ENCODE measurements at places on chromosomes 13 and 19.

DNA sequence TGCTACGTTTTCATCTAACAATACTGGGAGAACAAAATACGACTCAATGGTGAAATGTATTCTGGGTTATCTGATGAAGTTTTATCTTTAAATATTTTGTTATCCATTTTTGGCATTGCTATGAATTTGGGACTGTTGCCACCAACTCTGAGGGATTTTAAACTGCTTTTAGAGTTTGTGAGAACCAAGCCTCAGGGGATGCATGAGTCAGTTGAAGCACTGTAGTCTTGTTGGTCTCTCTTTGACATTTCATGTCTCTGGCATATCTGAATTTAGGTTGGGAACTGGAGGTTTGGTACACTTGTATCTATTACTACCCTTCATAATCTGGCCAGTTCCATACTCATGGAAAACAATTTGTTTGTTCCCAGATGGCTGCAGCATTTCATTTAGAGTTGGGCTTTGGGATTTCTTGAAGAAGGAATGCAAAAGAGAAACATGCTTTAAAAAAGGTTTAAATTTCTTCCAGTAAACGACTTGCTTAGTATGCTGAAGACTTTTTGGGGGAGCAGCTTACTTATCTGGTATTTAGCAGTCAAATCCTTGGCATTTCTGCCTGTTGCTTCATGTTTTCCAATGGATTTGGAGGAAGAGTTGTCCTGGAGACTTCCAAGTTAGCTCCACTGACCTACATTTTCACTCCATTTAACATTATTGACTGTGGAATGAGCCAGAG is 28.9 kb downstream of the ARHGEF7 start:
- DNase-seq, result no peak

GRCh38 chr13:24995225-24995804 is 100.6 kb upstream of the PABPC3 start:
- peak; percentile 14 for DNase-seq

GRCh38 chr13:50629497-50629896 is 214.0 kb downstream of the DLEU7 start:
- DNase-seq, result no peak

DNA sequence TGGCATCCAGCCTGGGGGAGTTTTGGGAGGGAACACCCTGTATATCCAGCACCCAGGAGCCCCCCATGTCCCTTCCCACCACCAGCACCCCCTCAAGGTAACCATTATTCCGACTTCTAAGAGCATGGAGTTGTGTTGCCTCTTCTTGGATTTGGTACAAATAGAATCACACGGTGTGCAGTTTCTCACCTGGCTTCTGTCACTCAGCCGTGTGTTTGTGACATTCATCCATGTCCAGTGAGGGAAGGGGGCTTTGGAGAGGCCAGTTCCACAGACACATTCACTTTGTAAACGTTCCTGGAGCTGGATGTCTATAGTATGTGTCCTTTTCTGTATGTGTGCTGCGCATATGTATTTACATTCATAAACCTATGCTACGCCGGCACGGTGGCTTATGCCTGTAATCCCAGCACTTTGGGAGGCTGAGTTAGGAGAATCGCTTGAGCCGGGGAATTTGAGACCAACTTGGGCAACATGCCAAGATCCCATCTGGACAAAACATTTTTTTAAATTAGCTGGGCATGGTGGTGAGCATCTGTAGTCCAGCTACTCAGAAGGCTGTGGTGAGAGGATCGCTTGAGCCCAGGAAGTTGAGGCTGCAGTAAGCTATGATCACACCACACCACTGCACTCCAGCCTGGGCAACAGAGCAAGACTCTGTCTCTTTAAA is 36.6 kb downstream of the MYH14 start:
- DNase-seq, result no peak

- DNase-seq, result no peak
Measured at GRCh38 chr13:104837756-104838155, 1697.7 kb downstream of the EFNB2 start.

DNA sequence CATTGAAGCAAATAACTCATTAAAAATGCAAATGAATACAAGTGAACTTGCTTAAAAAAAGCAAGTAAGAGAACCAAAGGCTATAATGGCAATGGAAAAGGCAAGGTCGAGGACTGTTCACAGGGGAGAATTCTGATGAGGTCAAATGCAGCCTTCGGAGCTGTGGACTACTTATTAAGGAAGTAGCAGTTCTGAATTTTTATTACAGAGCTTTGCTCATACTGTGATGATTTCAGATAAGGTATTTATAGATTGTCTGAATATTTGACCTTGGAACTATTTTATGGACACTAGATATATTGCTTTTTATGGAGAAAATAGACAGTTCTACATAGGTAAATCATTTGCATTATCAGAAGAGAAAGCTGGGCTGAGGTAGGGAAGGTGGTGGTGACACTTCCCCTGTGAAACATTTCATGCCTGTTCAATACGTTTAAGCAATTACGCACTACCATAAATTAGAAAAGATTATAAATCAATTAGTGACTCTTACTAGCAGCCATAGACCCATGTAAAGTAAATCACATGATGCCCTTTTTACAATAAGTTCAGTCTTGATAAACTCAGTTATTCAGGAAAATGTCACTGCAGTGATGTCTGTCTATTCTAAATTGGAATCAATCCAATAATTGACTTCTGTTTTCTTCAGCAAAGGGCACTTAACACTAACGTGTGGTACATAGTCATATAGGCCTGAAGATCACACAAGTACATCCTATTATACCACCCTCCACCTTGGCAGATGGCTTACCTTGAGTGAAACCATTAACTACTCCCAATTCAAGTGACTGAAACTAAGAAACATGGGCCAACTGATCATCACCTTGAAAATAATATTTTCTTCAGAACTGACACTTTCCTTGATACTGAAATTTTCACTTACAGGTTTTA is 260.0 kb downstream of the KLF12 start:
- DNase-seq, result no peak

DNA sequence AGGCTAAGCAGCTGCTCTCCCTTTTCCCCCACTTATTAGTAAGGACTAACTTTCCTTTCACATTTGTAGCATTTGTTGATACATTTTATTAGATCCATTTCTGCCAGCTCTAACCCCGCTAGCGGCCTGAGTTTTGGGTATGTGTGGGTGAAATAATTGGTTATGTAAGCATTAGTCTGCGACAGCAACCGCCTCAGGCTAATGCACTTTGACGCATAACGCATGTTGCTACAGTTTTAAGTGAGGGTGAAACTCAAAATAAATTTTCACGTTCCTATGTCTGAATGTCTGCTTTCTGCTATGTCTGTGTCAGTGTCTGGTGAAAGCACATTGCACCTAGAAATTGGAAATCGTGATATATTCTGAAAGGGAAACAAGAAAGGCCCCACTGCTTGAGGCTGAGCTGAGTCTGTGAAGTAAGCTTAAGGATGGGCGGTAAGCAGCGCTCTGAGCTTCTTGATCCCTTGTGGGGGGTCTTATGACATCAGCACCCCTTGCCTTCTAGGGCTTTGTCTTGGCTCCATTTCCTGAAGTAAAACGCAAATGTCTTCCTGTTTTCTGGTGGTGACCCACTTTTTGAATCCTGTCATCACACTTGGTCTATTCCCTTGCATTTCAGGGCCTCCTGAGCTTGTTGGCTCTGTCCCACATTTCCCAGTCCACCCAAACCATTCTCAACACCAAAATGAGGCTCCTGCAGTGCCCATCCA is 648.3 kb upstream of the ARGLU1 start:
- DNase-seq, result no peak

DNA sequence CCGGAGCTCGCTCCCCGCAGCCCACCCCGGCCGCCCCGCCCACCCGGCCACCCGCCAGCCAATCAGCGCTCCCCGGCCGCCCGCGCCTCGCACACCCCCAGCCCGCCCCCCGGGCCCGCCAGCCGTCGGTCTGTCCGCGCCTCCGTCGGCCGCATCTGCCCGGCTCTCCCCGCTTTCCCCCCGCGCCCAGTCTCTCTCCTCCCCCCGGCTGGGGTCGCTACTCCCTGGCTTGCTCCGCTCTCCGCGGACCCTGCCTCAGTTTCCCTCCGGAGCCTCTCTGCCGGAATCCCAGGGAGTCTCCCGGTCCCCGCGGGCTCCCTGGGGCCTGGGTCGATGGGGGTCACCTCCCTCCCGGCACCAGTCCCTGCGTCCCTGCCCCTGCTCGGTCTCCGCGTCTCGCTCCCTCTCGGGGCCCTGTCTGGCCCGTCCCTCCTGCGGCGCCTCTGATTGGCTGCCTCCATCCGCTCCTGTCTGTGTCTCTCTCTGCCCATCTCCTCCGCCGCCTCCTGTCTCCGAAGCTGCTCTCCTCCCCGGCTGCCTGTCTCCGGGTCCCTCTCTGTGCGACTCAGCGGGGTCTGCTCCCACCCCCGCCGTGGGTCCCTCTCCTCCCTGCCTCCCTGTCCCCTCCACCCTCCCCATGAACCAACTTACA is 484 bp downstream of the IL11 start:
- no peak for DNase-seq

DNA sequence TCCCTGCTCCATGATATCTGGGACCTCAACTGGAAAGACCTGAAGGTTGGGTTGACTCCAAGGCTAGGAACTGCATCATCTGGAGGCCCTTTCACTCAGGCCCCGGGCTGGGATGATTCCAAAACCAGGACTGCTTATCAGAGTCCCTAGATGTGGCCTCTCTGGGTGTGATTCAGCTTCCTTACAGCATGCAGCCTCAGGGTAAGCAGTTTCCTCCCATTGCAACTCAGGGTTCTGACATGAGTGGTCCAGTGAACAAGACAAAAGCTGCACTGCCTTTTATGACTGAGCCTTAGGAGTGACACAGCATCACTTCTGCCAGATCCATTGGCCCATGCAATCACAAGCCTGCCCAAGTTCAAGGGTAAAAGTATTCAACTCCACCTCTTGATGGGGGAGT is 502.8 kb downstream of the COG6 start:
- no peak for DNase-seq

GRCh38 chr13:40640845-40641458 is 25.5 kb downstream of the FOXO1 start:
- no peak for DNase-seq

Data from activated CD4-positive, CD25-positive, alpha-beta regulatory T cell (primary cell).